Smooth muscle cell of the coronary artery (primary cell): ENCODE measurements at places on chromosomes 2 and 18. TPM values are rescaled to one million over a fixed set of nuclear protein-coding genes. Genes with fewer than 3 reads are reported as not detected.

Gene PSMG2
- 28.9 and 53.3 TPM in 2 replicates for total RNA-seq

Gene ASXL3
- 0.08 and 1.8 TPM in 2 replicates for total RNA-seq

Gene TMEM163
- total RNA-seq: 0.08 TPM in 1 of 2 replicates, not detected in the other

Gene TEX44
- not detected in 2 replicates for total RNA-seq

Gene CHRNA1
- total RNA-seq: not detected in 2 replicates

Gene CRYGD
- not detected in 2 replicates for total RNA-seq
